ENCODE measurements at places on chromosomes 1 and 21. TPM values are rescaled to one million over a fixed set of nuclear protein-coding genes. Genes with fewer than 3 reads are reported as not detected.

DIO1 gene
- not detected for total RNA-seq

CD5L gene
- not detected for total RNA-seq

SEMA6C gene
- total RNA-seq = 0.72 TPM

PEF1 gene
- total RNA-seq = 46.8 TPM

NBPF10 gene
- total RNA-seq = 0.62 TPM

NMNAT2 gene
- 0.60 TPM for total RNA-seq

LRRC3 gene
- 1.3 TPM for total RNA-seq

PMF1 gene
- 58.8 TPM for total RNA-seq

OR2L8 gene
- not detected for total RNA-seq
